ENCODE measurements at places on chromosomes 5 and 9.

DNA sequence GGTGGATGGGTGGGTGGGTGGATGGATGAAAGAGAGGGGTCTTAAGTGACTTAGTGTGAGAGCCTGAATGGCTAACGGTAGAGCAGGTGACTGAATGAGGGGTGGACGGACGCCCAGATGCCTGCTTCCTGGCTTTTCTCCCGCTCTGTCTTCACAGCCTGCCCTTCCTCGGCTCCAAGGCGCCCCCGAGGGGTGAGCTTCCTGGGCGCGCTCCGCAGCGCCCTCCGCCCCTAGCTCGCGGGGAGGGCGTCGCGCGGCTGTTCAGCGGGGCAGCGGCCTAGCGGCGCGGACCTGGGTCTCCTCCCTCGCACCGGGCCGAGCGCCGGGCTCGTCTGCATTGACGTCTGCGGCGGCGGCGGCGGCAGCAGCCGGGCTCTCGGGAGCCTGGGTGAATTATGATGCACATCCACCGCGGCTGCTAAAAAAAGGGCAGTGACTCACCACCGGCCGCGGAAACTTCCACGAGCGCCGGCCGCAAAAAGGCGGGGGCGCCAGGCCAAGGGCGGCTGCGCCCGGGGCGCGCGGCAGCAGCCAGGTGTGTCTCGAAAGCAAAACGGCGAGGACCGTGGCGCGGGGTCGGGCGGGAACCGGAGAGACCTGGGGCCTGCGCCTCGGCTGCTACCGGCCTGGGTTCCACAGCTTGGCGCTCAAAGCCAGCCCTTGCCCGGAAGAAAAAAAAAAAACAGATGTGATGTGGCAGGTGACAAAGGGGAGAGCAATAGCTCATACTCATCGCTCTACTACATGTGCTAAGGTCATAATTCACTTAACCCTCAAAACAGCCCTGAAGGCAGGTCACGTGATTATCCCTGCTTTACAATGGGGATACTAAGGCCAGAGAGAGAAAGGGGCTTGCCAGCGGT lies 143.0 kb upstream of the ADRA1B start:
- peak; percentile 29 for DNase-seq

DNA sequence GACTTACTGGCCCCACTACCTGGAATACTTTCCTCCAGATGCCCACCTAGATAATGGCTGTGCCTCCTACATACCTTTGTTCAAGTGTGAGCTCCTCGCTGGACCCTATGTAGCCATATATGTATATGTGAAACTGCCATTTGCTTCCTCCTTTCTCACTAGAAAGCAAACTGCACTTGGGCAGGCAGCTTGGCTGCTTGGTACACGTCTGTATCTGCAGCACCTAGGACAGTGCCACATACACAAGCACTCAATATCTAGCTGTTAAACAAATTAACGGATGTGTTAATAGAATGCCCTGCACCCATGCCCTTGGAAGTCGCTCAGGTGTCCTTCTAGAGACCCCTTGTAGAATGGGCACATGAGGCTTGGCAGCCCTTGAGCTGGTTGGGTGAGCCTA lies 301.5 kb downstream of the SEMA5A start:
- no peak for DNase-seq

DNA sequence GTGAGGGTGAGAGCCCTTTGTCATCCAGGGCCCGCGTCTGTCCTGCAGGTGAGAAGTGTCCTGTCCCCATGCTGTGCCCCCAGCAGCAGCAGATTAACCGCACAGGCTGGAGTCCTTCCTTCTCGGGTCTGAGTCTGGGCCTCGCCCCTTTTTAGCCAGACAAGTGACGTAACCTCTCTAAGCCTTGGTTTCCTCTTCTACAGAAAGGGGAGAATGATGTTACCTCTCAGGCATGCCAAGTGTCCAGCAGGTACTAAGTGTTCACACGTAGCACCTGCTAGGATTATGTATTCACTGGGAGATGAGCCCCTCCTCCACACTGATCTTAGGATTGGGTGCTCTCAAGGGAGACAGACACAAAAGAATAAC lies 6.9 kb downstream of the NEURL1B start:
- DNase-seq, result no peak

- DNase-seq, result peak; percentile 32
Observed at GRCh38 chr5:137735555-137736284, at the start of gene KLHL3. Gene KLHL3 (minus strand): TSS chr5:137736089. CDS start chr5:137735646, 443 bp downstream.

GRCh38 chr5:42924226-42924625 lies 112.5 kb upstream of the SELENOP start:
- DNase-seq, result no peak

- DNase-seq, result peak; percentile 70
Observed at GRCh38 chr5:67268231-67269021, 71.8 kb upstream of the CD180 start.

- no peak for DNase-seq
Observed at GRCh38 chr5:39314591-39314990, 49.7 kb downstream of the C9 start.

- DNase-seq, result peak; percentile 3
Observed at GRCh38 chr5:66171349-66172344, 27.5 kb downstream of the SREK1 start.

DNA sequence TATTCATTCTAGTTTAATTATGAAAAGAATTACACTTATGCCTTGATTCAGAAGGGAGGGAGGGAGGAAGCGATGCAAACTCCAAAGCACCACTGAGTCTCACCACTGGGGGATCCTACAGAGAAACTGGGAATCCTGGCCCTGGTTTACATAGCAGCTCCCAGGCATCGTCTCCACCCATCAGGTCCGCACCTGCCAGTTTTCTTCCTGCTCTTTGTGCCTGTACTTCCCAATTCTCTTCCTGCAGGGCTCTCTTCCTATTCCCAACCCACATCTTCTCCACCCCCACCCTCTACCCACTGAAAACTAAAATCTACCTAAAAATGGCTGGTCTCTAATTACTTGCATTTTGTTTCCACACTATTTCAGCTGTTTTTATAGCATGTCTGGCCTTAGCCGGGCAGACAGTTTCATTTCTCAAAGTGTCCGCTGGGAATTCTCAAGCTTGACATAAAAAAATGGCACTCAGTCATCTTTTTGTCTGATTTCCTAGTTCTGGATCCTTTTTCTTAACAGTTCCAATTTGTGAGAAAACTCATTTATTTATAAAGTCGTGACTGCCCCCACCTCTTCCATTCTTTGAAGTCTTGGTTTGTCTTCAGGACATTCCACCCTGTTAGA lies 1.6 kb upstream of the TNIP1 start:
- DNase-seq, result no peak

GRCh38 chr9:119284587-119285337 lies 84.5 kb downstream of the BRINP1 start:
- DNase-seq, result no peak

DNA sequence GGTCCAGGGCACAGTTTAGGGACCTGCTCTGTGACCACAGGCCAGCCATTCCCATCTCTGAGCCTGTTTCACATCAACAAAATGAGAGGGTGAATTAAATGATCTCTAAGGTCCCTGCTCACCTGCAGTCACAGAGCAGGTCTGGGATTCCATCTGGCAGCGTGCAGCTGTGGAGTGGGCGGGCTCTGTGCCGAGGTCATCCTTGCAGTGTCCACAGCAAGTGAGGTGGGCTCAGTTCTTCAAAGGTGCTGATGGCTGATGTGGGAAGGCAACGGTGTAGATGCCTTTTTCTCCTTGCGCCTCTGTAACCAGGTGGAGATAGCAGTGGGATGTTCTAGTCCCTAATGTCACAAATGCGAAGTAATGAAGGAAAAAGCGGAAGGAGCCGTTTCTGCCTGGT lies 11.9 kb downstream of the OR2V1 start:
- no peak for DNase-seq
